ENCODE measurements at places on chromosomes 2 and 18.

DNA sequence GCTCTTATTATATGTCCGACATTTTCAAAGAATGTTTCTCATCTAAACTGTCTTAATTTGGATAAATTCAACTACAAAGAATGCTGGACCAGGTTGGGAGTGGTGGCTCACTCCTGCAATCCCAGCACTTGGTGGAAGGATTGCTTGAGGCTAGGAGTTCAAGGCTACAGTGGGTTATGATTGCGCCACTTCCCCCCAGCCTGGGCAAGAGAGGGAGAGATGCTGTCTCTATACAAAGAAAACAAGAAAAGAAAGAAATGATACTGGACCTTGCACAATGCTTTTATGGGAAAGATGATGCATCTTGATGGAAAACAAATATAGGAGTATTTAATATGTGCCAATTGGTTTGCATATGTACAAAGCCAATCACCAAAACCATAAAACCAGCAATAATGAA is 296.7 kb downstream of the LPIN1 start:
- no peak for DNase-seq

DNA sequence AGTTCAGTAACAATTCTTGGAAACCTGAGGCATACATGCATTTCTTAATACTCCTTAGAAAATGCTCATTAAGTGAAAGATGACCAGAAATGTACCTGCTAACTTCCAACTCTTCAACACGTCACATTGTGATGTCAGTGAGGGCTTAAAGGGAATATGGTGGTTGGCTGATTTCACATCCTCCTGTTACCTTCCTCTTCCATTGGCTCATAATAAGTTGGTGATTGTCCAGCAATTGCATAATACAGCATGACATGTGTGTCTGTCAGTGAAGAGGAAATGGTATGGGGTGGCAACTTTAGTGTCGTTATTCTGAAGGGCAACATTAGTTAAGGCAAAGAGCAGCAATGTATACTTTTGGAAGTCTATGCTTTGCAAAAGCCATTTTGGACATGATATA is 26.0 kb downstream of the PLEK start:
- no peak for DNase-seq

GRCh38 chr2:226121046-226121738 is 678.4 kb downstream of the IRS1 start:
- DNase-seq: no peak

DNA sequence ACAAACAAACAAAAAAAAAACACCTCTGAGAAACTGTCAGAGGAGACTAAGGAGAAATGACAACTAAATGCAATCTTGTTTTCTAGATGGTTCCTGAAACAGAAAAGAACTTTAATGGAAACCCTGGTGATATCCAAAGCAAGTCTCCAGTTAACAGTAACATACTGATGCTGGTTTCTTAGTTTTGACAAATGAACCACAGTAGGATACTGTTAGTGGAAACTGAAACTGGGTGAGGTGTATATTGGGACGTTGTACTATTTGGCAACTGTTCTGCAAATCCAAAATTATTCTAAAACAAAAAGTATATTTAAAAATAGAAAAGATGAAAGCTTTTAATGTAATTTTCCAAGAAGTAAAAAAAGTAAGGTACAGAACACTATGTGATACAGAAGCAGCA is 11.4 kb downstream of the SESTD1 start:
- no peak for DNase-seq

- DNase-seq: no peak
Measured at GRCh38 chr2:240165034-240165433, 24.6 kb upstream of the OTOS start.

Data from stimulated activated CD8-positive, alpha-beta memory T cell treated with anti-CD3 and anti-CD28 coated beads, Interleukin-4, amount 100 ng/mL, for 4 hours (primary cell).